ENCODE measurements at places on chromosomes 5 and 9. TPM values are rescaled to one million over a fixed set of nuclear protein-coding genes. Genes with fewer than 3 reads are reported as not detected.

Gene RIGI
- polyA plus RNA-seq: 16.9 TPM

Gene UAP1L1
- polyA plus RNA-seq: 3.0 TPM

Gene FGFR4
- 0.38 TPM for polyA plus RNA-seq

Gene PCDHAC2
- not detected for polyA plus RNA-seq

Gene GARNL3
- 1.3 TPM for polyA plus RNA-seq

Gene SPATA31D4
- not detected for polyA plus RNA-seq

Gene SPAAR
- polyA plus RNA-seq: not detected

Gene DAPK1
- polyA plus RNA-seq: 0.86 TPM

Gene RETREG1
- 9.3 TPM for polyA plus RNA-seq

Gene GHR
- polyA plus RNA-seq: not detected

Gene SPATA31E1
- not detected for polyA plus RNA-seq

Gene CCDC192
- polyA plus RNA-seq: not detected

Gene SLC6A7
- not detected for polyA plus RNA-seq

Gene TMEM174
- not detected for polyA plus RNA-seq

Gene SYK
- 314 TPM for polyA plus RNA-seq

Gene PCDHGB3
- not detected for polyA plus RNA-seq

Gene FREM1
- not detected for polyA plus RNA-seq

Gene SLC22A4
- polyA plus RNA-seq: not detected

Gene DOK3
- polyA plus RNA-seq: 154 TPM

Gene GDF9
- polyA plus RNA-seq: not detected

Gene ADRB2
- polyA plus RNA-seq: 9.1 TPM

Gene HCN1
- not detected for polyA plus RNA-seq

Gene UBQLN1
- polyA plus RNA-seq: 76.6 TPM

Gene CCDC112
- 10.8 TPM for polyA plus RNA-seq

Gene TAL2
- 9.3 TPM for polyA plus RNA-seq

Gene TXNDC8
- not detected for polyA plus RNA-seq

Gene PCDHGB4
- polyA plus RNA-seq: 0.08 TPM

Gene CDX1
- not detected for polyA plus RNA-seq

Gene GPR21
- not detected for polyA plus RNA-seq

Gene CCDC171
- 0.18 TPM for polyA plus RNA-seq

Gene BASP1
- polyA plus RNA-seq: 149 TPM

Gene GPRIN1
- 0.35 TPM for polyA plus RNA-seq

Gene ZNF658
- polyA plus RNA-seq: 2.9 TPM

Gene HTR4
- not detected for polyA plus RNA-seq

Gene NUTM2F
- not detected for polyA plus RNA-seq

Gene MYO10
- not detected for polyA plus RNA-seq

Gene LCN10
- polyA plus RNA-seq: 68.0 TPM

Gene DNAJC18
- polyA plus RNA-seq: 5.1 TPM

Gene PCDHA4
- not detected for polyA plus RNA-seq

Gene RPL12
- 2,090 TPM for polyA plus RNA-seq

Gene SPINK7
- polyA plus RNA-seq: not detected

Gene DDX4
- not detected for polyA plus RNA-seq

Gene SPRY4
- not detected for polyA plus RNA-seq

Gene SLC36A3
- polyA plus RNA-seq: not detected

Gene FST
- polyA plus RNA-seq: not detected

Gene HMMR
- not detected for polyA plus RNA-seq

Gene PTGDS
- polyA plus RNA-seq: not detected

Data from IgD-negative memory B cell (primary cell).